Midbrain (tissue), 1 donor: ENCODE measurements at places on chromosomes 2 and 18.
A peak's percentile ranks its signal among the peaks of the same experiment; 100 is the strongest.

GRCh38 chr2:84894758-84895520 lies 10.5 kb upstream of the TMSB10 start:
- no peak for DNase-seq

GRCh38 chr18:13646633-13647032 lies 79.7 kb downstream of the FAM210A start:
- no peak for DNase-seq

GRCh38 chr2:213640738-213641425 lies 356.6 kb downstream of the SPAG16 start:
- DNase-seq, result no peak

GRCh38 chr2:44171018-44171417 lies 2.3 kb downstream of the PPM1B start:
- DNase-seq, result peak; percentile 21

DNA sequence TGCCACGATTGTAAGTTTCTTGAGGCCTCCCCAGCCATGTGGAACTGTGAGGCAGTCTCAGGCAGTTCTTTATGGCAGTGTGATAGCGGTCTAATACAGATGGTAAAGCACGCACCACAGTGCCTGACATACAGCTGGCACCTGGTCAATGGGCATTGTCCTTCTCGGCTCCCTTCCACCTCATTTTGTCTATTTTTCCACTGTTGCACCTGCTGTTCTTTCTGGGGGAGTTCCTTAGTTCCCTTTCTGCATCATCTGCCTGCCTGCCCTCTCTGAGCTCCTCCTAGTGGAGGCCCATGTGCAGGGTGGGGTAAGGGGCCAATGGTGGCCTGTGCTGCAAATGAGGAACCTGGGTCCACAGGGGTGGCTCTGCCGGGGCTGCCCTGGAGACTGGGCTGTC lies 157.6 kb downstream of the LPIN1 start:
- no peak for DNase-seq

DNA sequence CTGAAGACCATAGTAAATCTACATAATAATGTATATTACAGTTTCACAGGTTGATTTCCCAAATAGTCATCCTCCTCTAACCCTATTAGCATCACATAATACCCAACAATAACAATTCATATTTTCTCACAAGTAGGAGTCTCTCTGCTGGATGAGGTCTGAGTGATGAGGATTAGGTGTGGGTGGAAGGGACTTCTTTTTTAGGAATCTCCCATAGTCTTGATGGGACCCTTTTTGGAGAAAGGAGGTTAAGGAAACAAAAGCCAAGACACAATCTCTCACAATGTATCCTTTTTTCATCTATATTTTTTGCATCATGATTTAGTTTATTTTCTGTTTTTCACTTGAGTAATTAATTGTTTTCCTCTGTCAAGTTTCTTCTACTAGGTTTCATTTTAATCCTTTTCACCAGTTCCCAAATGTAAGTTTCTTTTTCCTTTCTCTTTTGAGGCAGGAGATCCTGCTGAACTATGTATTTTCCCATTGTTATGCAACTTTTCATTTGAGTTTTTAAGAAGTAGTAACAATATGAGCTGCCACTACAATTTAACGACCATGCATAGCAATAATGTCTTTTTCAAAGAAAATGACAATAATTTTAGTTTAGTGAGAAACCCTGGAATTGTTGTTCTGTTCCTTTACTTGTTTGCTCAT lies 2.5 kb upstream of the IFIH1 start:
- no peak for DNase-seq

DNA sequence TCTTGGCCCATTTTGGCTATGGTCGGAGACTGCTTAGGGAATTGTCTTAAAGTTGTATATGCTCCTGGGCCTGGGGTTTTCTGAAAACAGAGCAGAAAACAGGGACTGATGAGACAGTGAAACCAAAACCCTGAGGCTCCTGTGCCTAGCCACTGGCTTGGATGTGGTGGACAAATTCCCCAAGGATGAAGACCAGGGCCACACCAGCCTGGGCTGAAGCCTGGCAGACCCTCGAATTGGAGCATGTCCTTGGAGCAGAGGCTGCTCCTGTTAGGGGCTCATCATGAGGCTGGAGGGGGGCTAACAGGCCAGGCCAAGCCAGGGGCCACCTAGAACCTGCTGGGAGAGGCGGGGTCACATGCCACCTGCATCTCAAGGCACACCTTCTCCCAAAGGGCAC lies 68.1 kb downstream of the STPG4 start:
- no peak for DNase-seq

DNA sequence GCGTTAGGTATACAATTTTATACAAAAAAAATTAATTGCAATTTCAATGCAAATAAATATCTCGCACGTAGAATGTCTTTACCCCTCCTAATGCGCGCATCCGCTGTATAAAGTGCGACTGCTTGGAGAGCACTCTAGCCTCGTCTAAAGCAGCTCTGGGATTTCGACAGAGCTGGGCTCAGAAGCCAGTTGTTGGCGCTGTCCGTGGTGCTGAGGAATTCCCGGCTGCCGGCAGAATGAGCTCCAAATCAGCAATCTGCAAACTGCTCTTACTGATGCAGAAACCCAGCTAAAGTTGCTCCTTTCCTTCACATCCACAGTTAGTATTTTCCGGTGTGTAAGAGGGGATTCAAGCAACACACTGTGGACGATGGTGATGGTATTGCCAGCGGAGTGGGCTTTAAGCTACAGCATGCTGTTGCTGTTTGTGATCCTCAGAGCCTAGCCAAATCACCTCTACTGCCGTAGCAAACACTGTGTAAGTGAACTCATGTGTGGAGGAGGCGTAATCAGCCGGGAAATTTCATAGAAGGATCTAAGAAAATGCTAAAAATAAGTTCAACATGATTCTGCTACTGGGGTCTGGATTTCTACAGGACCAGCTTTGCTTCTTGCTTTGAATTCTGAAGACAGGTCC lies at the start of gene VWC2L:
Gene VWC2L (plus strand): TSS at position 137 of the 637 bp plus-strand sequence. CDS start 3,140 bp downstream, outside the sequence.
- peak; percentile 87 for DNase-seq

GRCh38 chr18:7117390-7118355 lies at the start of gene LAMA1:
Gene LAMA1 (minus strand): TSS chr18:7117797. CDS start chr18:7117720, 77 bp downstream.
- no peak for DNase-seq

GRCh38 chr2:57888463-57888862 lies 158.1 kb upstream of the VRK2 start:
- DNase-seq, result no peak

DNA sequence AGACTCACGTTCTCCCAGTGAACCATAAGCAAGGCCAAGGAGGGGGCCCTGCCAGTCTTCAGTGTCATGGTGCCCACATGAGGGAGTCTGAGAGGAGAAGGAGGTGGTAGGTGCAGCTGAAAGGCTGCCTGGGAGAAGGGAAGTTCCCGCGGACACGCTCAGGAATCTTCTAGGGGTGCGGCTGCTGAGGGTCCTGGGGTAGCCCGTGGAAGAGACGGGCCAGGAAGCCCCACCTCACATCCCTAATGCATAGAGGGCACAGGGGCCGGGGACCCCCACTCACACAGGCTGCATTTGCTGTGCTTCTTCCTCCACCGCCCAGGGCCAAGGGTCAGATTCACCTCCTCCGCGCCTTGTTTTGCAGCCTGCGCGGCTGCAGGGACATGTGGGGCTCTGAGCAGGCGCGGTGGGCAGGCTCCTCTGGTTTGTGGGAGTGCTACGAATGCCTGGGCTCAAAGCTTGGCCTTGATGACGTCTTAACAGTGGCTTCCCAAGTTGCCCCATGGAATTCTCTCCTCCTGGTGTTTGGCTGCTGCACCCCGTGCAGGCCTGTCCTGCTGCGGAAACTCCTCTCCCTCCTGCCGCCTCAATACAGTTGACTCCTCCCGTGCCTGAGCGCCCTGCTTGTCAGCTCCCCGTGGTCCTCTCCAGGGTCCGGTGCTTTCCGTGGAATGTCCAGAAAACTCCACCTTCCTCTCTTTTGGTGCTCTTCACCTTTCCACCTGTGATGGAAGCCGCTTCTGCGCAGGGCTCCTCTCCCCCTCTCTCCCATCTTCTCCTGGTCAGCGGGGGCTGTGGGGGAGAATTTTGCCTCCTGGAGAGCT lies 95.7 kb downstream of the VAPA start:
- no peak for DNase-seq

DNA sequence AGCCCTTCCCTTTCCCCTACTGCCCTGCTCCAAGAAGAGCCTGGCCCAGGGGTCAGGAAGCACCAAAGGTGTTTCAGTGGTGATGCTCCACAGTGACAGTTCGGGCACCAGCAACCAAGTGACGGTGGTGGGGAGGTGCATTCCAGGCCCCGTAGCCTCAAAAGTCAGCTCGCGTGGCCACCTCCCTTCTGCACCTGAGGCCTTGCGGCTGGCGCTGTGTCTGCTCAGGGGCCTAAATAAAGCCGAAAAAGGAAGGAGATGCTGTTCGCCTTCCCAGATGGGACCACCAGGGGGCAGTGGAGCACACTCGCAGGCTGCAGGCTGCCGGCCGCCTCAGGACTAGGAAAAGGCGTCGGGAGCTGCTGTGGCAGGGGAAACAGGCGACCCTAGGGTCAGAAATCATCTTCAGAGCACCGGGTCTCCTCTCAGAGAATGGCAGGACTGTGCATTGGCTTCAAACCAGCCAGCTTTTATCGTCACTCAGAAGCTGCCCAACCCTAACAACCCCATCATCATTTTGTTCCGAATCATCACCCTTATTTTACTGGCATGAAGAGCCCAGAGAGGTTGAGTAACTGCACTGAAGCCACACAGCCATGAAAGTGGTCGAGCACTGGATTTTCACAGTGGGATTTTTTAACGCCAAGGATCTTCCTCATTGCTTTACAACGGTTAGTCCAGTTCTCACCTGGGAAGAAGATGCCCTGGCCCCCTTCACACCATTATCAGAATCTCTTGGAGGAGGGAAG lies 213.0 kb upstream of the CELF4 start:
- peak; percentile 76 for DNase-seq
